ENCODE measurements at places on chromosomes 16 and 17.

- DNase-seq = no peak
Observed at GRCh38 chr16:85657267-85657650, 31.5 kb downstream of the GINS2 start.

- DNase-seq = no peak
Observed at GRCh38 chr17:50830352-50830751, 5.0 kb upstream of the WFIKKN2 start.

GRCh38 chr16:49986351-49987124 is 38.5 kb upstream of the CNEP1R1 start:
- no peak for DNase-seq

DNA sequence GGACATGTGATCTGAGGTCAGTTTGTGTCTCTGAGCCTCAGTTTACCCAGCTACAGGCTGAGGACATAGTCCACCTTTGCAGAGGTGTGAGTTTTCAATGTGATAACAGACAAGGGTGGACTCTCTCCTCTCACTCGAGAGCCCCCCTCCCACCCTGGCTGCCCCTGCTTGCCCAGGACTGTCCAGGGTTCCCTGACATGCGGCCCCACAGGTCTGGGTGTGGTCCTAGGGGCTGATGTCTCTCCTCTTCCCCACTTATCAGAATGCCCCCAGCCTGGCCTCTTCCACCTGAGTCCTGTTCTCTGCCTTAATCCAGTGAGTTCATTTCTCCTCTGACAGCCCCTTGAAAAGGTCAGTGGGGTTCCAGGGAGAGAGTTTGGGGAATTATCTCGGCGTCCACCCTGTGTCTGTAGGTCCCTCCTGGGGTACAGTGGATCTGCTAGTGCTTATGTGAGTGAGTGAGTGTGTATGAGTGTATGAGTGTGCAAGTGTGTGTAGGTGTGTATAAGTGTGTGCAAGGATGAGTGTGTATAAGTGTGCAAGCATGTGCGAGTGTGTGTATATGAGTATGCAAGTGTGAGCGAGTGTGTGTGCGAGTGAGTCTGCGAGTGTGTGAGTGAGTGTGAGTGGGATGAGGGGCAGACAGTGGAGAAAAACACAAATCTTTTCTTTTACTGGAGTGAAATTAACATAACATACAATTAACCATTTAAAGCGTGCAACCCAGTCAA is 175.0 kb downstream of the IRF8 start:
- no peak for DNase-seq

GRCh38 chr17:83186226-83186625 is 106.8 kb downstream of the METRNL start:
- no peak for DNase-seq

DNA sequence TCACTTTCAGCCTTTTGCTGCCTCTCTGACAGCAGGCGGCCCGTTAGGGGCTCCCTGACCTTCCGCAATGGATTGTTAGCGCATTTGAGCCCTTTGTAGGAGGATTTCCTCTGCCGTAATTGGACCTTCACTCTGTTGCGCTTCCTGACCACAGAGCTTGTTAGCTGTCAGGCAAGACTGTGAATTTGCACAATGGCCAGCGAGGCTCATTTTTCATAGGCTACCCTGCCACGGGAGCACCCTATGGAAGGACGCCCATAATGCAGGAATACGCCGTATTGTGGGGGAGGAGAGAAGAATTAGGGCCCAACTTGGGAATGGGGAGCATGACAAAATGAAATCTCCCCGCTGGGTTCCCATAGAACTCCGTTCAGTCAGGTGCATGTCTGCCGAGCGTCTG is 205.2 kb upstream of the NLRP1 start:
- no peak for DNase-seq

DNA sequence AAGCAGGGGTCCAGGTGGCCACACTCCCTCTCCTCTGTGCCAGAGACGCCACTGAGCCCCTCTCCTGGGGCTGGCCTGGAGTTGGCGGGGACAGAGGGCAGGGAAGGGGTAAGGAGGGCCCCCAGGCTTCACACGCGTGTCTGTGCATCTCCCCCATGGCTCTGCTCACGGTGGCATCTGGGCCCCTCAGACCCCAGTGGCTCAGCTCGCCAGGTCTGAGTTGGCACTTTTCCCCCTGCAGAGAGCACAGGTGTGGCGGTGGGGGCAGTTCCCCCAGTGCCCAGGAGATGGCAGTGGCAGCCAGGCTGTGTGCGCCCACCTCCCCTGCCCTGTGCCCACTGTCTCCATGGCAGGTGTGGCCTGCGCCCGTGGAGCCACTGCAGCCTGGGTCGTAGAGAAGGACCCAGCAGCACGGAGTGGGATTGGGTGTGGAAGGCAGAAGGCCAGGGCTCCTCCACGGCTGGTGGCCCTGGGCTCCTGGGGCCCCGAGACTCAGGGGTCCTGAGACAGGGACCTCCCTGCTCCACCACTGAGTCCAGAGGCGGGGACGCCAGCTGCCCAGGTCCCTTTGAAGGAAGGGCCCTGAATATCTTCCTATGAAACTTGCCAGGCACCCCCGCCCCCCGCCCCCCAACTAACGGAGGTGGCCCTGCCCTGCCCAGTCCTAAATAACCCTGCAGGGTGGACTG is 4.3 kb upstream of the APRT start:
- no peak for DNase-seq

GRCh38 chr17:12545877-12546513 is 119.7 kb upstream of the MYOCD start:
- DNase-seq = no peak

DNA sequence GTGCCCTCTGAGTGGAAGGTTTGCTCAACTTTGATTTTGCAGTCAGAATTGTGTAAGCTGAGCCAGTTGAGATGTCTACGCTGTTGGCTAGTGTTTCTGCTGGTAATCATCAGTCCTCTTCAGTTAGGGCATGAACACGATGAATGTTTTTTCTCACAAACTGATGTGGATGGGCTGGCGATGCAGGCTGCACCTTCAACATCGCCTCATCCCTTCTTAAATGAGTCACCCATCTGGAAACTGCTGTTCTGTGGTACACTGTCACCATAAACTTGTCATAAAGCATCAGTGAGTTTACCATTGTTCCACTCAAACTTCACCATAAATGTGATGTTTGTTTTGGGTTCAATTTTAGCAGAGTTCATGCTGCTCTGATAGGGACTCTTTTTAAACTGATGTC is 8.4 kb downstream of the C16orf95 start:
- no peak for DNase-seq

GRCh38 chr16:2450535-2450934 is 9.4 kb upstream of the TEDC2 start:
- no peak for DNase-seq

GRCh38 chr16:709566-710499 is 4.2 kb upstream of the FBXL16 start:
- no peak for DNase-seq

DNA sequence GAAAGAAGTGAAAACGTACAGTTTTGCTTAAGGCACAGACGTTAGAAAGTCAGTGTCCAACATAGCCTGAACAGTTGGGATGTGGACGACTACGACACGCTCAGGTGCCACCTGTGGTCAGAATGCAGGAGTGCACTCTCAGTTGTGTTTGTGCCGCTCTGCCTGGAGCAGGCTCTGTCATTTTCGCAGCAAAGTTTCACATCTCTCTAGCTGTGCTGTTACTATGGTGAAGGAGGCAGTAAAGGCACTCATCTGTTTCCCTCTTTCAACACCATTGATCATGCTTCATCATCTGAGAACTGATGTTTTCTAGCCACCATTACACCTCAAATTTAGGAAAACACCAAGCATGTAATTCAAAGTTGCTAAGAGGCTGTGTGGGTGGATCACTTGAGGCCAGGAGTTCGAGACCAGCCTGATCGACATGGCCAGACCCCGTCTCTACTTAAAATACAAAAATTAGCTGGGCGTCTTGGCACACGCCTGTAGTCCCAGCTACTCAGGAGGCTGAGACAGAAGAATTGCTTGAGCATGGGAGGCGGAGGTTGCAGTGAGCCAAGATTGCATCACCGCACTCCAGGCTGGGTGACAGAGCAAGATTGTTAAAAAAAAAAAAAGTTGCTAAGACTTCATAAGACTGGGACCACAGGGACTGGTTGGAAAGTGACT is 44.9 kb upstream of the DNAJA2 start:
- peak; percentile 22 for DNase-seq

DNA sequence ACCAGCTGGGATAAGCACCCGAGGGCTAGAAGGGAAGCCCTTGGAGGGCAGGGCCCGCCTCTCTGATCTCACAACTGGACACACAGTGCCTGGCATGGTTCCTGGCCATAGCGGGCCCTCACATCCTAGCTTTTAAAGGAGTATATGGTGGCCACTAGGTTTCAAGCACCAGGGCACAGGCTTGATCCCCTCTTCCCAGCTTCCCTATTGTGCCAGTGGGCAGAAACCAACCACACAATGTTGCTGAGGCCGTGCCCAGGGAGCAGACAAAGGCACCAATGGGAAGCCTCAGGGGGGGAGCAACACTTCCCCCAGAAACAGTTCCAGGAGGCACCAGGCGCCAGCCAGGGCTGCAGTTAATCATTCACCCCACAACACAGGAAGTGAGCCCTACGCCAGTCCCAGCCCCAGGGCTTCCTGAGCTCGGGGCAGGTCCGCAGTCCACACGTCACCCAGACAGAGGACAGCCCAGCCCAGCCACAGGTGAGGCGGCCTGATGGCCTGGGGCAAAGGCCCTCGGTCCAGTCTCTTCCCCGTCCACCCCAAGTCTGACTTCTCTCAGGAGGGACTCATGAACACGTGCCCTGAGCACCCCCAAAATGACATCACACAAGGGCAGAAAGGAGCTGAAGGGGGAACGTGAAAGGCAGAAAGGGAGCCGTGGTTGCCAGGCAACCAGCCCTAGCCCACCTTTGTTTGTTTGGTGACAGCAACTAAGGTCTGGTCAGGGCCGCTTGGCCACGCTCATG is 12.8 kb downstream of the SMIM5 start:
- DNase-seq = no peak

- no peak for DNase-seq
Observed at GRCh38 chr16:30753596-30753995, 5.4 kb downstream of the PHKG2 start.

DNA sequence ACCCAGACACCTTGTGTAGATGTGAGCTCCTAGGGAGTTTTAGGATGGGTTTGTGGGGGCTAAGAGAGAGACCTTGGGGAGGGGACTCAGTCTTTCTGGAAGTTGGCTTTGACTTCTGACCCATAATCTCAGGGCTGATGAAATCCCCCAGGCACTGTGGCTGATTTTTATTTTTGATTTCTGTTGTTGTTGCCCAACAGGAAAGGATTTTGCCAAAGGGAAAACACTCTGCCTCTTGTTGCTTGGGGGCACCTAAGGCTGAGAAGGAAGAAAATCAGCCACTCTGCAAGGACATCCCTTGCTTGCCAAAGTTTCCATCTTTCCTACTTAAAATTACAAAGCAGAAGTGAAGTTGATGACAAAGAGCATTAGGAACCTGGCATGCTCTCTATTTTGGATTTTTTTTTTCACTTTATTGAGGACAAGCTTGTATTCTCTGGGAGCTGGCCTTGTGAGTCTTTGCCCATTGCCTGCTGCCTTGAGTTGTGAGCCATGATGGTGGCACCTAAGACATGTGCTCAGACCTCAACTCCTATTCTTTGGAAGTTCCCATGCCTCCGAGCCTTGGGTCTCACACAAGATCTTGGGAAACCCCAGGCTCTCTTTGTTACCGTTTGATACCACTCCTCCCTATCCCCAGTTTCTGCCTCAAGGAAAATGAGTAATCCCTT is 3.2 kb upstream of the C1QTNF1 start:
- no peak for DNase-seq

DNA sequence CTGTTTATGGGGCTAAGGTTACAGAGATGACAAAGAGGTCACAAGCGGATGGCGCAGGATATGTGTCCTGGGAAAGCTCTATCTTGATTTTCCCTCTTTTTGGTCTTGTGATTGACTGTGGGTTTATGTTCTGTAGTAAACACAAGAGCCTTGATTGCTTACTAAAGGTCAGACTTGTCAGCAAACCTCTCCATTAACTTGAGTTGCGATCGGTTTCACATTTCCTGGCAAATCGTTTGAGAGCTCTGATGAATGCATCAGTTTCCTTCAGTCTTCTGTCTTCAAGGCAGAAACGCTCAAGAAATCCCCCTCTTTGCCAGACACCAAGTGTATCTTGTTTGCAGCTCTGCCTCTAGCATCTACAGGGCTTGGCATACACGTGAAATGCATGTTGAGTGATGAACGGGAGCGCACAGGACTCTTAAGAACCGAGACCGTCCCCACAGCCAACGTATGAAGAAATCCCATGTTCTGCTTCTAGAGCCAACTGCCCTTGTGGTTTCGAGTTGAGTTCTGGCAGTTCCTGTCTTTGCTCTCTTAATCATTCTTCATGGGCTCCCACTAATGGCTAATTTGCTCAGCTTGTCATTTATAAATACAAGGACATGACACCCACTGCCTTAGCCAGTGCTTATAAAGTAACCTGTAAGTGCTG is 143.3 kb downstream of the PITPNC1 start:
- no peak for DNase-seq

- no peak for DNase-seq
Observed at GRCh38 chr17:66378296-66378695, 75.9 kb downstream of the PRKCA start.

- no peak for DNase-seq
Observed at GRCh38 chr16:70665806-70666735, 19.7 kb downstream of the IL34 start.

GRCh38 chr16:2912330-2913199 is 834 bp downstream of the FLYWCH1 start:
- DNase-seq = no peak

DNA sequence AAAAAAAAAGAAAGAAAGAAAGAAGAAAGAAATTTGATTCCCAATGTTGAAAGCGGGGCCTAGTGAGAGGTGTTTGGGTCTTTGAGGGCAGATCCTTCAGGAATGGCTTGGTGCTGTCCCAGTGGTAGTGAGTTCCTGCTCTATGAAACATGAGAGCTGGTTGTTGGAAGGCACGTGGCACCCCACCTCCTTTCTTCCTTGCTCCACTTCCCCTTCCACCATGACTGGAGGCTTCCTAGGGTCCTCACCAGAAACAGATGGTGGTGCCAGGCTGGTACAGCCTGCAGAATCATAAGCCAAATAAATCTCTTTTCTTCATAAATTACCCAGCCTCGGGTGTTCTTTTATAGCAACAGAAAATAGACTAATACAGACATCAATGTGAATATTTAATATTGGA is 147.3 kb upstream of the KCNJ18 start:
- no peak for DNase-seq

DNA sequence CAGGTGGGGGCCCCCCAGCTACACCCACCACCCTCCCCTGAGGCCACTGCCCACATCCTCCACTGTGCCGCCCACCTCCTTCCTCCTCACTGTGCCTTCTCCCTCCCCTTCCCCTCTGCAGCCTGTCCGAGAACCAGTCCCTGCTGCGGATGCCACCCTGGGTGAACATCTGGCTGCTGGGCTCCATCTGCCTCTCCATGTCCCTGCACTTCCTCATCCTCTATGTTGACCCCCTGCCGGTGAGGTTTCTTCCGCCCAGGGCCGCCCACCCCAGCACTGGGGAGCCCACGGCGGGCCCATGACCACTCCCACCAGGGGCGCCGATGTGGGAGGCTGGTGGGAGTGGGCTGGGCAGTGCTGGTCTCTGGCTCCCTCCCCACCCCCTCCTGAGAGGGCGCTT is 22.1 kb downstream of the RABEP2 start:
- DNase-seq = no peak

DNA sequence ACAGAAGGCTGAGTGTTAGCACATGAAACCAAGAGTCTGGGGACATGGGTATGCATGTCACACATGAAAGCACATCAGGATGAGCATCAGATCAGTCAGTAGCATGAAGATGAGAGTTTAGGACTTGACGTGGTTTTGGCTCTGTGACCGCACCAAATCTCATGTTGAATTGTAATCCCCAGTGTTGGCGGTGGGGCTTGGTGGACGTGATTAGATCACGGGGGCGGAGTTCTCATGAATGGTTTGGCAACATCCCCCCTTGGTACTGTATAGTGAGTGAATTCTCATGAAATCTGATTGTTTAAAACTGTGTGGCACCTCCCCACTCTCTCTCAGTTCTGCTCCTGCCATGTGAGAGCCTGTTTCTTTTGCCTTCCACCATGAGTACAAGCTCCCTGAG is 46.4 kb downstream of the CNGB1 start:
- DNase-seq = no peak

Measured in activated T-helper 1 cell treated with anti-CD3 and anti-CD28 coated beads, Interleukin-2, amount 50 U/mL, for 16 hours (primary cell).